CD4-positive, alpha-beta T cell treated with Interleukin-4 for 1 hour (primary cell): ENCODE measurements at places on chromosomes 16 and 17.

DNA sequence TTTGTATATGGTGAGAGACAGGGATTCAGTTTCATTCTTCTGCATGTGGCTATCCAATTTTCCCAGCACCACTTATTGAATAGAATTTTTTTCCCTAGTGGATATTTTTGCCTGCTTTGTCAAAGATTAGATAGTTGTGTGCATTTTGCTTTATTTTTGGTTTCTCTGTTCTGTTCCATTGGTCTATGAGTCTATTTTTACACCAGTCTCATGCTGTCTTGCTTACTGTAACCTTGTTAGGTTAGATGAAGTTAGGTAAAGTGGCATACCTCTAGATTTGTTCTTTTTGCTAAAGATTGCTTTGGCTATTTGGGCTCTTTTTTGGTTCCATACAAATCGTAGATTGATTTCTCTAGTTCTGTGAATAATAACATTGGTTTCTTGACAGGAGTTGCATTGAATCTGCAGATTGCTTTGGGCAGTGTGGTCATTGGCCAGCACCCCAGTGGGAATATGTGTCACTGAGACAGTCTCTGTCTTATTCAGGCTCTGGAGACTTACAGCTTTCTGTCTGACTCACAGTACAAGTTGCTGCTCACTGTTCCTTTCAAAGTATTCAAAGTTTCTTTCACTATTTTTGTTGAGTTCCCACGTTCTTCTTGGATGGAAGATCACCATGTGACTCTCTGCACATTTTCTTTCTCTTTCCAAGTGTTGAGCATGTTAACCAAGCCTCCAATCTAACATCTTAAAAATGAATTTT, 709.1 kb downstream of the CDH11 start:
- no peak for DNase-seq

- DNase-seq, result no peak
These were observed 1028.1 kb upstream of the EEF2KMT start for GRCh38 chr16:6125483-6126259.

- no peak for DNase-seq
These were observed 14.6 kb upstream of the METTL9 start for GRCh38 chr16:21584817-21585216.

GRCh38 chr17:1231456-1231855, 38.8 kb upstream of the BHLHA9 start:
- no peak for DNase-seq

- no peak for DNase-seq
These were observed 72.5 kb upstream of the BCAR1 start for GRCh38 chr16:75323933-75324332.

- DNase-seq, result no peak
These were observed 20.8 kb upstream of the ZFHX3 start for GRCh38 chr16:73068541-73069401.

GRCh38 chr16:86037999-86038925, 139.3 kb downstream of the IRF8 start:
- no peak for DNase-seq

DNA sequence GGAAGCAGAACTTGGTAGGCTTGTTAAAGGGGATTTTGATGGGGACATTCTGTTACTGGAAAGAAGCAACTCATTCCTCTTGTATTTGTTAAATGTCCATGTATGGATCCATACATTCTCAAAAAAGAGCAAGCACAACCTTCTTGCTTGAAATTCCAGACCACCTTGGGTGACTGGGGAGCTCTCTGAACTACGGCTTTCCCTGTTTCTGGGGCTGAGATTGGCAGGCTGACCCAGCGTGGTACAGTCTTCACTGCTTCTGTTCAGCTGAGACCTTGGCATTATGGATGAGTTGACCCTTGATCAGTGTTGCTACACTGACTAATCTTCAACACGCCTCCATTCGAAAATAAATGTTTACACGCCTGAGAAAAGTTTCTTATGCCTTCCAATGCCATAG, 38.5 kb downstream of the DNAH9 start:
- DNase-seq, result no peak
